Activated T-helper 1 cell treated with anti-CD3 and anti-CD28 coated beads, Interleukin-12 subunit alpha, Interleukin-12 subunit beta, Interleukin-2, Interleukin-4 antibody, amounts not matched to agents 30 ng/mL and 10 ng/mL and 1 ng/mL, durations not matched to agents 14 hours and 24 hours and 36 hours (primary cell): ENCODE measurements at places on chromosomes 11 and 22. TPM values are rescaled to one million over a fixed set of nuclear protein-coding genes. Genes with fewer than 3 reads are reported as not detected.
A peak's percentile ranks its signal among the peaks of the same experiment; 100 is the strongest.

DNA sequence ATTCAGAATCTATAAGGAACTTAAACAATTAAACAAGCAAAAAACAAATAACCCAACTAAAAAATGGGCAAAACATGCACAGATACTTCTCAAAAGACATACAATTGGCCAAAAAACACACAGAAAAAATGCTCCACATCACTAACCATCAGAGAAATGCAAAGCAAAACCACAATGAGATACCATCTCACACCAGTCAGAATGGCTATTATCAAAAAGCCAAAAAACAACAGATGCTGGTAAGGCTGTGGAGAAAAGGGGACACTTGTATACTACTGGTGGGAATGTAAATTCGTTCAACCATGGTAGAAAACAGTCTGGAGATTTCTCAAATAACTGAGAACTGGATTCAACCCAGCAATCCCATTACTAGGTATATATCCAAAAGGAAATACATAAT is 24.8 kb downstream of the ENTHD1 start:
- H3K4me3 ChIP-seq, result no peak overlapping the region
- peaks cover 6% of the 10 kb centered on the region for H3K27me3 ChIP-seq
- DNase-seq, result no peak
- H3K36me3 ChIP-seq, result peaks cover 2% of the 10 kb centered on the region
- H3K27ac ChIP-seq, result no peak overlapping the region
- peaks cover 15% of the 10 kb centered on the region for H3K4me1 ChIP-seq

DNA sequence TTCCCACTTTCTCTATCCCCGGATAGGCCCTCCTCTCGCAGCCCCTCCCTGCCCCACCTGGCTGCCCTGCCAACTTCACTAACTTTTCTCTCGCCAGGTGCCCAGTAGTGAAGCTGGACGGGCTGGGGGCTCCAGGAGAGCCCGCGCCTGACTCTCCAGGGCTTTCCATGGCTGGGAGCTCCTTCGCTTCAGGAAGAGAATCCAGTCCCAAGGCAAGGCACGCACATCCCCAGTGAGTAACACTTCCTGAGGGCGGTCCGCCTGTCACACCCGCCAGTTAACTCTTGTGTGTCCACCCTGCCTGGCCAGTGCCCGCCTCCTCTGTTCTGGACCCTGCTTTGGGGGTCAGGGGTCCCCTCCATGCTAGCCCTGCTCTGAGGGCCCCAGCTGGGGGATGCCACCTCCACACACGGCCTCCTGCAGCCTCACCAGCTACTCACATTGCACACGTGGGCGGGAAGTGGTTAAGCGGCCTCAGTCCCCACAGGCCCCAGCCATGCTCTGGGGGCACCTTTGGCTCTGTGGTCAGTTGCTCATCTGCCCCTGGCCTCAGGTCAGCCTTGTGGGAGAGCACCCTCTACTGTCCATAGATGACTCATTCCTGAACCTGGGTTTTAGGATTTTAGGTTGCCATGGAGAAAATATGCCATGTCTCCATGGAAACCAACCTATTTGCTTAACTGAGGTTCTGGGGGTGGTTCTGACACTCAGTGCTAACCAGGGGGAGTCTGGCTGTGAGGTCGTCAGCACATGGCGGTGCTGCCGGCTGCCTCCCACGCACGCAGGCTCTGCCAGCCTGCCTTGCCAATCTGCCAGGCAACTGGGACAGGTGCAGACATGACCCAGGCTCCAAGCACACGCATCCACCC is at the start of gene RIN1:
TSS of gene RIN1 (minus strand) at position 201 of the 869 bp plus-strand sequence. CDS start at position 169, 32 bp downstream.
- DNase-seq, result peak; percentile 39
- H3K4me1 ChIP-seq, result peaks cover 21% of the 10 kb centered on the region
- peaks cover 3% of the 10 kb centered on the region for H3K27me3 ChIP-seq
- peak within 1 kb of the TSS; percentile 61 for H3K27ac ChIP-seq
- peak within 1 kb of the TSS; percentile 59 for H3K4me3 ChIP-seq
- H3K36me3 ChIP-seq, result peaks cover 19% of the 10 kb centered on the region

GRCh38 chr11:76663912-76664440 is 6.6 kb downstream of the LRRC32 start:
- peaks cover 3% of the 10 kb centered on the region for H3K27me3 ChIP-seq
- no peak overlapping the region for H3K4me3 ChIP-seq
- H3K27ac ChIP-seq, result no peak overlapping the region
- H3K4me1 ChIP-seq, result peaks cover 17% of the 10 kb centered on the region

DNA sequence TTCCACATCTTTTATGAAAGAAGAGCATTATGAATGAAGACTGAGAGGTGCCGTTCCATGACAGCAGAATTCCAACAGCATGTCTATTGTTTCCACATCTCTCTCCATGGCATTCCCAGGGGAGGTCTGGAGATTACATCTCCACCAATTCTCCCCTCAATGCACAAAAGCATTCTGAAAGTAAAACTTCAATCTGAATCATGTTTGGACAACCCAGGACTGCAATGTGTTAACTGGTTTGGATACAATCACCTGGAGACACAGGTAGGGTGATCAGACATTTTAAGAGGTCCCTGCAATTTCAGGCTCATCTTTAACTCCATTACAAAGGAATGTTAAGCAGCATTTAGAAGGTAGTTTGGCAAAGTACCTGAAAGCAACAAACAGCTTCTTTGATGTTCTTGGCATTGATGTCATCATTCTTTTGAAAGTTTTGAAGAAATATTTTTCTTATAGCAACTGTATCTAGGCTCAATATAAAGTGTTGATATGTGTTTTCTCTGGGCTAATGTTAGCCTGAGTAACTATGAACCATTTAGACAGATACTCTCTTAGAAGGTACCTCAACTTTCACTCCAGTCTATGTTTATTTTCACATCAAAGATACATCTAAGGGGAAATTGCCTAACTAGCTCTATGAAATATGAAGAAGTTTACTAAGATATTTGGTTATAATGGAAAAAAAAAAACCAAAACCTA is 181.4 kb upstream of the MTMR2 start:
- peaks cover 9% of the 10 kb centered on the region for H3K36me3 ChIP-seq
- peaks cover 12% of the 10 kb centered on the region for H3K4me1 ChIP-seq
- no peak overlapping the region for H3K4me3 ChIP-seq
- H3K27me3 ChIP-seq, result no peaks in the 10 kb centered on the region

- H3K27ac ChIP-seq, result no peak overlapping the region
- H3K36me3 ChIP-seq, result no peaks in the 10 kb centered on the region
- H3K4me1 ChIP-seq, result no peaks in the 10 kb centered on the region
- DNase-seq, result no peak
- H3K27me3 ChIP-seq, result no peaks in the 10 kb centered on the region
Measured at GRCh38 chr11:132035766-132036165, 665.4 kb downstream of the NTM start.

- H3K27me3 ChIP-seq, result peaks cover 15% of the 10 kb centered on the region
- H3K36me3 ChIP-seq, result no peaks in the 10 kb centered on the region
- H3K27ac ChIP-seq, result no peak overlapping the region
- H3K4me1 ChIP-seq, result no peaks in the 10 kb centered on the region
Measured at GRCh38 chr11:1542267-1542666, 29.8 kb downstream of the DUSP8 start.

GRCh38 chr22:36236388-36237319 is 2.7 kb downstream of the APOL2 start:
- H3K36me3 ChIP-seq, result peaks cover 62% of the 10 kb centered on the region
- H3K27me3 ChIP-seq, result no peaks in the 10 kb centered on the region
- peak overlapping the region; percentile 99 for H3K4me3 ChIP-seq
- peaks cover 75% of the 10 kb centered on the region for H3K4me1 ChIP-seq
- no peak for DNase-seq
- H3K27ac ChIP-seq, result peak overlapping the region; percentile 68

The SMIM35 gene
- total RNA-seq, result 0.10 and 0.16 TPM in 2 replicates
